ENCODE measurements at places on chromosomes 1 and 21.

GRCh38 chr1:30169269-30169668, 554.1 kb downstream of the MATN1 start:
- DNase-seq, result no peak

- no peak for DNase-seq
Observed at GRCh38 chr1:53439337-53440207, 19.6 kb upstream of the DMRTB1 start.

- no peak for DNase-seq
Observed at GRCh38 chr1:98387701-98388100, 273.8 kb upstream of the SNX7 start.

GRCh38 chr21:38228115-38228514, 28.7 kb upstream of the KCNJ15 start:
- DNase-seq, result no peak

DNA sequence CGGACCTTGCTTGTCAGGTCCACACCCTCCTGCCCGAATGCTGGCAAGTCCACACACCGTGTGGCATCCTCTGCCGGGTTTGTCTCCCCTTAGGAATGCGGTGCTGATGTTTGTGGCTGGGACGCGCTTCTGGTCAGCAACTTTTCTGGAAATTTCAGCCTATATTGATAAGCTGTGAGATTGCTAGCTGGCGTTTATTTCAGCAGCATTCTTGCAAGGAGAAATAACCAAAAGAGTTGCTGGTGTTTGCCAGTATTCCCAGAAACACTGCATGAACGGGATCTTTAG, 601 bp downstream of the CEPT1 start:
- DNase-seq, result no peak

DNA sequence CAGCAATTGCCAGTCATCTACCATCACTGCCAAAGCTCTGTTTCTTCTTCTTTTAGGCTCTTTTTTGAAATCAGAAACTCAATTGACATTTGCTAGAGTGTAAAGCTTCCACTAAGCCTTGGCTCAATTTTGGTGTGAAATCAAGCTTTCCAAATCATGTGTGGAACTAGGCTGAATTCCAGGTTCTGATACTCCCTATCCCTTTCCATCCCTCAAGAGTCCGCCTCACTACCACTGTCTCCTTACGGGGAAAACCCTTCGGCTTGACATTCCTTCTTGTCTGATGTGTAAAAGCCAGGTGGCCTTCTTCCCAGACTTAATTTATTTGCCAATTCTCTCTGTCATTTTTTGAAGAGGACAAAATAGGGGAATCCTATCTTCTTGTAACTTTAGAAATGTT, 47.2 kb upstream of the PRMT6 start:
- DNase-seq, result no peak

Data from NCI-H1694 treated with DMSO at 0.1 percent for 48 hours (cell line).